Peyer's patch (tissue), 4 donors: ENCODE measurements at places on chromosomes 4 and X. TPM values are rescaled to one million over a fixed set of nuclear protein-coding genes. Genes with fewer than 3 reads are reported as not detected.

DNA sequence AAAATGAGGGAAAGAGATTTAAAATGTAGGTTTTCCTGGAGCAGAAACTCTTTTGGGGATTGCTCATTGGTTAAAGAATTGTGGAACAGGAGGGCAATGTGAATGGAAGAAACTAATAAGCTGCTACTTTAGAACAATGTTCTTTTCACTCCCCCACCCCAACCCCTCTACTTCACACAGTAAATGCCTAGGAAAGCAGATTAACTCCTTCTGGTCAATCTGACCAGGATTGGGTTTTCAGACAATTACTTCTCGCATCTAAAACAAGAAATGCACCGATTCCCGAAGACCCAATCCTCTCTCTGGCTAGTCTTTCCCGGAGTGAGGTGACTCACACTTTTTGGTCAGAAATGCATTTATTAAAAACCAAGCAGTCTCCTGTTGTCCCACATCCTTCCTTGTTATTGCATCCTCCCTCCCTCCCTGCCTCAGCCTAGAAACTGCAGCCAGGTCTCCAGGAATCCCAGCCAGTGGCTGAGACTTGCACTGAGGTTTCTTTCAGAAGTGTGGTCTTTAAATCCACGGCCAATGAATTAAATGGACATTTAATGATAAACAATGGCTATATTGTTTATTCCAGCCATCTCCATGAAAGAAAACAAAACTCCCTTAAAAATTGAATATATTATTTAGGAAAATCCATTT lies 21.4 kb downstream of the MFAP3L start:
- no peaks in the 10 kb centered on the region for H3K36me3 ChIP-seq
- H3K4me1 ChIP-seq = no peaks in the 10 kb centered on the region
- H3K27me3 ChIP-seq = no peaks in the 10 kb centered on the region

- H3K27me3 ChIP-seq = no peaks in the 10 kb centered on the region
- no peak overlapping the region for H3K4me3 ChIP-seq
- peak; percentile 64 for DNase-seq
- no peaks in the 10 kb centered on the region for H3K36me3 ChIP-seq
These were observed 8.3 kb upstream of the DAPP1 start for GRCh38 chr4:99808260-99808857.

DNA sequence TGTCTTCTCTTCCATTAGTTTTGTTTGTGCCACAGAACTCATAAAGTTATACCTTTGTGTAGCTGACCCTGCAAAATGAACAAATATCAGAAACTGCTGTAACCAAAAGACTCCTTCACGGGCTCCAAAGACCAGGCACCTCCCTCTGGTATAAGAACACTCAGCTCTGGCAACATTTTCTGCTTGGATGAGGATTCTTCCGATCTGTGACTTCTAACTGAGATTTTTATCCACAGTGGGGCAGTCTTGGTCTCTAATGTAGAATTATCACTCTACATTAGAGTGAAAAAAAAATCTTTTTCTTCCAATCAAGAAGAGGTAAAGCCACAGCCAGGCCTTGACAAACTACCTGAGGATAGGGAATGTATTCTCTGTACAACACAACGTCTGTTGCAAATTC lies 38.5 kb upstream of the PRSS48 start:
- no peak overlapping the region for H3K4me3 ChIP-seq
- H3K27me3 ChIP-seq = no peaks in the 10 kb centered on the region
- H3K36me3 ChIP-seq = no peaks in the 10 kb centered on the region
- H3K27ac ChIP-seq = no peak overlapping the region
- no peaks in the 10 kb centered on the region for H3K4me1 ChIP-seq

DNA sequence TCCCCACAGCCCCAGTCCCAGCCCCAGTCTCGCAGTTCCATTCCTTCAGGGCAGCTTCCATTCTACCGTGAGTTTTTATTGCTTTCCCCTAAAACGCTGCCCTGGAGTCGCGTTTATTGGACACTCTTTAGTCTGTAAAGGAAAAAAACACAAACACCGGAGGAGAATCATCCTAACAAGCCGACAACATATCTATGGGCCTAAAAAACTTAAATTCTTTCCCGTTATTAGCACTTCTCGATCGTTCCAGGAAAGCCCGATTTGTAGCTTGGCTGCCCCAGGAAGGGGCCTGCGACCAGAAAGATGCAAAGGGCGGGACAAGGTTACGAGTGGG lies 178.5 kb downstream of the CBR4 start:
- H3K4me3 ChIP-seq = peak overlapping the region; percentile 47
- peak overlapping the region; percentile 83 for H3K27ac ChIP-seq

DNA sequence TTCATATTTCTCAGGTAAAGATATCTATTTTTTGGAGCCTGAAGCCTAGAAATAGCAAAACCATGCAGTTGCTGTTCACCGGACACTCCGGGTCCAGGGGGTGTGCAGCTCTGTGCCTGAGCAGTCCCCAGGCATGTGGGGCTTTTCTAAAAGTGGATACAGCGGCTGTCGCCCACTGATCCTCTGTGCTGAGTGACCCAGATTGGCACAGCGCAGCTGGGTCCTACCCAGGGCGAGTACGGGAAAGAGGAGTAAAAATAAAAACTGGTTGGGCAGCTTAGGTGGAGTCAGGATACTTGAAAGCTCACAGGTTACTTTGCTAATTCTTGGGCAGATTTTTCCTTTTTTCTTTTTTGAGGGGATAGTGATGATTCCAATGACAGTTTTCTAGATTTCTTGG lies 118.8 kb downstream of the UCHL1 start:
- no peak for DNase-seq
- no peaks in the 10 kb centered on the region for H3K36me3 ChIP-seq
- no peak overlapping the region for H3K4me3 ChIP-seq
- no peaks in the 10 kb centered on the region for H3K4me1 ChIP-seq
- no peaks in the 10 kb centered on the region for H3K27me3 ChIP-seq
- H3K27ac ChIP-seq = no peak overlapping the region

Gene TACR3
- total RNA-seq = not detected

- H3K4me3 ChIP-seq = no peak overlapping the region
- DNase-seq = no peak
- H3K36me3 ChIP-seq = no peaks in the 10 kb centered on the region
- no peaks in the 10 kb centered on the region for H3K27me3 ChIP-seq
These were observed 297.9 kb downstream of the ARHGAP10 start for GRCh38 chr4:148029781-148030180.

DNA sequence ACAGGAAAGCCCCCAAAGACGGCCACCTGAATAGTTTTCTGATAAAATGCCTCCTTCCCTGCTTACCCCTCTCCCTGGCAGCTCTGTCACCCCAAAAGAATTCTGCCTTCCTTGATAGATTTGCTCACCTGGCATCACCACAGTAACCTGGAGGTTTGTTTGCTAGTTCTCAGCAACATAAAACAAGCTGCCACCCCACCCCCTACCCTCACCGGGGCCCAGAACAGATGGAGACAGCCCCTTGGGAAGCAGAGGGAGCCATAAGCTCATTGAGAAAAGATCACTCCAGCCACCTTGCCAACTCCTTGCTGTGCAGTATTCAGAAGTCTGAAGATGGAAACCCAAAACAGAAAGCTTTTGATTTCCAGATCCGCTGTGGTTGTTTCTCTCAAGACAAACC lies 108.6 kb downstream of the DHX15 start:
- DNase-seq = no peak
- H3K36me3 ChIP-seq = no peaks in the 10 kb centered on the region
- H3K27me3 ChIP-seq = no peaks in the 10 kb centered on the region
- H3K4me3 ChIP-seq = no peak overlapping the region
- H3K4me1 ChIP-seq = peaks cover 15% of the 10 kb centered on the region

DNA sequence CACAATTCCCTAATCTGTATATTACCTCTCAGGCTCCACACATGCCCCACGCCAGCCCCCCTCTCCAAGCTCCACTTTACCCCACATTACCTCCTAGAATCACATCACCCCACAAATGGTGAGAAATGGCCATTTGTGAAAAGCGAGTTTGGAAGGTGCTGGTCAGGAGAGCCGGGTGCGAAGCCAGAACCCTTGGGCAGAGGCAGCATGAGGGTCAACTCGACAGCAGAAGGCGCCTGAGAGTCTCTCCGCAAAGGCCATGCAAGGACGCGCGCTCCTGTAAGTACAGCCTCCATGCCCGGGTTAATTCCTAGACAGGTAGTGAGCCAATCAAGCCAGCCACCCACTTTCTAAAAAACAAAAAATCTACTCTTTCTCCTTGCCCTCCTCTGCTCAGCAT lies 42.4 kb downstream of the RHOXF2 start:
- no peaks in the 10 kb centered on the region for H3K36me3 ChIP-seq
- no peaks in the 10 kb centered on the region for H3K4me1 ChIP-seq
- no peaks in the 10 kb centered on the region for H3K27me3 ChIP-seq
- H3K4me3 ChIP-seq = no peak overlapping the region
- H3K27ac ChIP-seq = no peak overlapping the region

- H3K4me3 ChIP-seq = no peak overlapping the region
- H3K36me3 ChIP-seq = no peaks in the 10 kb centered on the region
These were observed 171.7 kb upstream of the HCCS start for GRCh38 chrX:10939424-10939823.

- no peaks in the 10 kb centered on the region for H3K36me3 ChIP-seq
- peak overlapping the region; percentile 5 for H3K27ac ChIP-seq
- peak overlapping the region; percentile 5 for H3K4me3 ChIP-seq
- H3K27me3 ChIP-seq = no peaks in the 10 kb centered on the region
These were observed 3.8 kb downstream of the ZFX start for GRCh38 chrX:24153178-24153795.

Gene GBA3
- 306 TPM for total RNA-seq

DNA sequence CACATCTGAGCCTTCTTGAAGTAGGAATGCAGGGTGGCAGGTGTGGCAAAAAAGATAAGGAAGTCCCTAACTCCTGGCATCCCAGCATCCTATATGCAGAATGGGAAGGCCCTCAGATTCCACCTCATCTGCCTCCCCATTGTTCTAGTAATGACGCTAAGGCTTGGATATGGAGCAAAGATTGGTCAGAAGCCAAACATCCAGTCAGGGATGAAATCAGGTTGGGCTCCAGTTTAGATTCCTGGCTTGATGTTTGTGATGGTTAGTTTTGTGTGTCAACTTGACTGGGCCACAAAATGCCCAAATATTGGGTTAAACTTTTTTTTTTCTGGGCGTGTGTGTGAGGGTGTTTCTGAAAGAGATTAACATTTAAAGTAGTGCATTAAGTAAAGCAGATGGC lies 39.6 kb upstream of the MAGEA4 start:
- no peaks in the 10 kb centered on the region for H3K36me3 ChIP-seq
- H3K27me3 ChIP-seq = no peaks in the 10 kb centered on the region
- no peaks in the 10 kb centered on the region for H3K4me1 ChIP-seq
- H3K4me3 ChIP-seq = no peak overlapping the region
- no peak overlapping the region for H3K27ac ChIP-seq

Gene GPRIN3
- total RNA-seq = 26.8 TPM
